ENCODE measurements at places on chromosomes 16 and 17.

DNA sequence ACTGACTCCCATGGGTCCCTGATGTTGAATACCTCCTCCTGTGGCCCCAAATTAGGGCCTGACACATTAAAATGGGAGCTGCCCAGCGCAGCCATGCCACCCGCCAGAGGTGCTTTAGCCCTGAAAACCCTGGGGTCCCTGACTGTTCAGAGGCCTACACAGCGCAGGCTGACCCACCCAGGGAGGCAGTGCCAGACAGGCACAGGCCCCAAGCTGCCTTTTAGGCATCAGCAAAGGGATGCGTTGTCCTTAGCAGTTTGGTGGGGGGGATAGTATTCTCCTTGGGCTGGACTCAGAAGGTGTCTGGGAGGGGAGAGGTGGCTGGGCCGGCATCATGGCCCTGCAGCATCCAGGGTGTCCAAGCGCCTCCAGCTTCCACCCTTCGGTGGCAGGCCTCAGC is 1.4 kb downstream of the RAPGEFL1 start:
- DNase-seq: no peak

DNA sequence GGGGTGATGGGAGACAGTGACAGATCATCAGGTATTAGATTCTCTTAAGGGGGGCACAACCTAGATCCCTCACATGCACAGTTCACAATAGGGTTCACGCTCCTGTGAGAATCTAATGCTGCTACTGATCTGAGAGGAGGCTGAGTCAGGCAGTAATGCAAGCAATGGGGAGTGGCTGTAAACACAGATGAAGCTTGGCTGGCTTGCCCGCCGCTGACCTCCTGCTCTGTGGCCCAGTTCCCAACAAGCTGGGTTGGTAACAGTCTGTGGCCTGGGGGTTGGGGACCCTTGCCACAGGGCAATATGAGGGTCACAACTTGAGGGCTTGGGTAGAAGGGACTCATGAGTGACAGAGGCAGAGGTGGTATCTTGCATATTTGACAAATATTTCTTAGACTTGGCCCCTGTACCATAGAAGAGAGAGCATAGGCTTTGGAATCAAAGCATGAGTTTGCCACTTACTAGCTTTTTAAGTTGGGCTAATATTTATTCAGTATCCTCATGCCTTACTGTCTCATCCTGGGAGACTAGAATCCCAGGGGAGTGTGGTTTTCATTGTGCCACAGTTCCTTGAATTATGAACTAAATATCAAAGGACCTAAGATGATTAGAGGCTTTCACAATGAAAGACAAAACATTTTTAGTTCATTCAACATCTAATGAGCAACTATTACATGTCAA is 133.4 kb downstream of the SPACA3 start:
- no peak for DNase-seq

- DNase-seq: no peak
Observed at GRCh38 chr17:19242323-19242722, 5.2 kb downstream of the EPN2 start.

DNA sequence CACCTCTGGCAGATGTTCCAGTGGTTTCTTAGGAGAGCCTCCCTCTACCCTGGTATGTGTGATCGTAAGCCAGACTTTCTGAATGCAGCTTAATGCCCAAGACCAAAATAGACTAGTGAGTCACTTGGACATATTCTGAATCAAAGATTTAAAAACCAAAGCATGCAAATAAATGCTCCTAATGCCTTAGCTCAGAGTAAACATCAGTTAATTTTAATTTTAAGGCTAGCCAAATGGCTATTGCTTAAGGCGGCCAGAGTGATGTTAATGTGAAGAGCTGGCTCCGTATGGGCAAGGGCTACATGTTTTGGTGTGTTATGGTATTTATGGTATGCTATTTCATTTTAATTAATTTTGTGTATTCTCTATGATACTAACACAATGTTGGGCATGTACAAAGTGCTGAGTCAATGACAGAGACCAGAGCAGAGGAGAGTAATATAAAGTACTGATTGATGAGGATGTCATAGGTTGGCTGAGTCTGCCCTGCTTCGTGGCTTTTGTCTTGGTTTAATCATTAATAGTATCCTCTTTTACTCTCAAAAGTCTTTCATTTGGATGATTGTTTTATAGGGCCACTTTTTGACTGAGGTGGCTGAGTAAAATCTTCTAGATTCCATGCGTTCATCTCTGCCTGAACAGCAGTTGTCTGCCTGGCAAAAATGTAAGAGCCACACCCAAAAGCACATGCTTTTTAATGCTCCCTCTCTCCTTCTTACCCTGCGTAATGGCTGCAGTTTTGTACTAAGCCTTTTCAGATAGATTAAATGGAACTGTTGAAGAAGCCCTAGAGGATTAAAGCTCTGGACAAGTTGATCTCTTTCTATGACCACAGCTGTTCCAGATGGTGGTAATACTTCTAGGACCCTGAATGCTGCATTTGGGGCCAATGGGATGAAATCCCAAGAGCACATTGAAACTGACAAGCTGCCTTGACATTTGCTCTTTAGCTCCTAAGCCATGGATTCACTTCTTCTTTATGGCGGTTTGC is 59.6 kb downstream of the MAP2K6 start:
- DNase-seq: no peak

- no peak for DNase-seq
Observed at GRCh38 chr17:33016920-33017319, 25.3 kb downstream of the SPACA3 start.

GRCh38 chr17:46822388-46822921 is 4.0 kb upstream of the WNT3 start:
- peak; percentile 25 for DNase-seq

- DNase-seq: no peak
Observed at GRCh38 chr17:65902831-65903522, 289.0 kb downstream of the CEP112 start.

Data from activated CD4-positive, alpha-beta T cell treated with anti-CD3 and anti-CD28 coated beads, Interleukin-2, amount 50 U/mL, for 1 hour (primary cell).